ENCODE measurements at places on chromosomes 7 and 10. TPM values are rescaled to one million over a fixed set of nuclear protein-coding genes. Genes with fewer than 3 reads are reported as not detected.

DNA sequence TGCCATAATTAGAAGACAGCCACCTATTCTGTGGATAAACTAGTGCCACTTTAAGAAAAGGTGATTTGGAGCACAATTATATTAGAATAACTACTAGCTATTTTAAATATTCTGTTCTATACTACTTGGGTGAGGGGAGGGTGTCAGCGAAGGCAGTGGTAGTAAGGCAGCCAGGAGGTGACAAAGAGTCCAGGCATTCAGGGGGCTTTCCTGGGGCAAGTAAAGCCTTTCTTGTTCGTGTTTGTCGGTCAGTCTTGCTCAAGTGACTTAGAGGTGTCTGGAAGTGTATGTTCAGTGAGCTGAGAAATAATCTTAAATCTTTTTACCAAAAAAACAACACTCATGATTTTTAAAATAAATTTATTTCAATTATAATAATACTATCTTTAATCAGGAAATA lies 34.4 kb downstream of the ADD3 start:
- no peak for DNase-seq

The SSC4D gene
- total RNA-seq, result 1.4 TPM

- no peak for DNase-seq
Observed at GRCh38 chr10:29545122-29545521, 89.6 kb downstream of the SVIL start.

DNA sequence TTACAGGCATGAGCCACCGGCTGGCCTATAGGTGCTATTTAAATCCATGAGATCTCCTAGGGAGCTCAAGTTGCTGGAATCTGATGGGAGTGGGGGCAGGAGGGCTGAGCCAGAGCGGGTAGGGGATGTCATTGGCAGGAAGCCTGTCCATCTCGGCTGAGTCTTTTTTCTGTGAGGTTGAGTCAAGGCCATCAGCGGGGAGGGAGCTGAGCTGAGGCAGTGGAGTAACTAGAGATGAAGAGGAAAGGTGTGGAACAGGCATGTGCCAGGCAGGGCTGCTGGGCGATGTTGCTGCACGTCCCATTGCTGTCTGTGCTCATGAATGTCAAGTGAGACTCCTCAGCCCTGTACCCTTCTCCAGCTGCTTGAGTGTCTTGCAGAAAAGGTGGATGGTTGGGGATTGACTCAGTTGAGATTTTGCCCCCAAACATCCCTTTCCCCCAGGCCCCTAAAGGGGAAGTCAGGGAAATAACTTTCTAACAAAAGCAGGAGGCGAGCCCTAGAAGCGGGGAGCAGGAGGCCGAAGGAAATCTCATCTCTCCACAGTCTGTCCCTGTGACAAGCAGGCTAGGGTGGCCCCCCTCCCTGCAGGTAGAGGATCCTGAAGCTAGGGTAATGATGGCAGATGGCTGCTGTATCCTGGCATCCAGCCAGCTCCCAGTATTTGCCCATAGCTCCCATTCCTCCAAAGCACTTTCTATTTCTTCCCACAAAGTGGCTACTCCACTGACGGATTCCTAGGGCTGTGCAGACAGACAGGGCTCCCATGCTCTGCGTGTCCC lies 5.4 kb downstream of the ATP6V1F start:
- no peak for DNase-seq

DNA sequence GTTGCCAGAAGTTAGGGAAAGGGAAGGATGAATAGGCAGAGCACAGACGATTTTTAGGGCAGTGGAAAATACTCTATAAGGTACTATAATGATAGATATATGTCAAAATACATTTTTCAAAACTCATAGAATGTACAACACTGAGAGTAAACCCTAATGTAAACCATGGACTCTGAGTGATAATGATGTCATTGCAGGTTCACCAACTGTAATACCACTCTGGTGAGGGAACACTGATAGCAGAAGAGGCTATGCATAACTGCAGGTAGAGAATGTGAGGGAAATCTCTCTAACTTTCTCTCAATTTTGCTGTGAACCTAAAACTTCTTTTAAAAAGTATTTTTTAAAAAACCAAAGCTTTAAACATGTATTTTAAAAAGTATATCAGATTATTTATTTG lies 22.1 kb downstream of the POT1 start:
- no peak for DNase-seq

DNA sequence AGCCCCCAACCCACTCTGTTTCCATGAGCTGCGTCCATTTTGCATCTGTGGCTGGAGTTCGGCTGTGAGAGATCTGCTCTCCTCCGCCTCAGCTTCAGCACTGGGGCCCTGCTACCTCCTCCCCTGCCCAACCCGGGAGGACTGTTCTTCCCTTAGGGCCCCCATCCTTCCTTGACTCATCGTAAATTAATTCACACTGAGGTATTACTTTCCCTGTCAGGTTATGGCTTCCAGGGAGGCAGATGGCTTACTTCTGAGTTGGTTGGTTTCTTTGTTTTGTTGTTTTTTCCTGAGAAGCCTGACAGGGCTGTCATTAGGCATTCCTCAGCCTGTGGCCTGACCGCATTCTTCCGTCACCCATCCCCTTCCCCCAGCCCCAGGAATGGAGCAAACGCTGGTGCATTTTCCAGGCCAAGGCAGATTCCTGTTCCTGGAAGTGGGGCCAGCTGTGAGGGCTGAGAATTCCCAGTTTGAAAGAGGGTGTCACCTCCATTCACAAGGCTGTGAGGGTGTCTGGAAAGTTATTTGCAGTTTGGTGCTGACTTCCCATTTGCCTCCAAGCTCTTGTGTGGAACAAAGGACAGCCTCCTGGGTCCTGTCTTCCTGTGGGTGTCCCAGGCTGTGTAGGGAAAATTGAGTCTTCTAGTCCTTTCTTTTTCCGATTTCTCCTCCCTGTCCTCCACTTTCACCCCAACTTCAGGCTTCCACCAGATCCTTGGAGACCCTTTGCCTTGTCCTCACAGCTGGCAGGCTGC lies 11.7 kb downstream of the CPA5 start:
- no peak for DNase-seq

- no peak for DNase-seq
Observed at GRCh38 chr10:79268742-79269141, 78.5 kb upstream of the PPIF start.

DNA sequence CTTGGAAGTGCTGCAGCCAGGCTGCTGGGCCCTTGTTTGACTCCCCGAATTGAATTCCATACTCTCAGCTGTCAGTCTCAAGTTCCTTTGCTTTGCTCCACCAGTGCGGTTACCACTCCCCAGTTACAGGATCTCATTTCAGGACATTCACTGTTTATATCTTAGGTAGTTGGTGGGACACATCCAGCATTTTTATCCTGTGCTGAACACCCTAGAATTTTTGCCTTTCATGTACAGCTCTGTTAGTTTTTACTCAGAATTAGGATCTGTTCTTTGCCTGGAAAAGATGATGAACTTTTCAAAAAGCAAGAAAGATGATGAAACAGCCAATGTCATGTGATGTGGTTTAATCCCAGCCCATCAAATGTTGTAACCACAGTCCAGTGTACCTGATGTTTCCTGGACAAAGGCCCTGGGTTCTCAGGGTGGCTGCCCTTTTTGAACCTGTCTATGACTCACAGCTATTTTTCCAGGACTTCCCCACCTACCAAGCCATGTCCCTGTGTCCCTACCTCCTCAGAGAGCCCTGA lies 149.7 kb downstream of the NOC3L start:
- no peak for DNase-seq

DNA sequence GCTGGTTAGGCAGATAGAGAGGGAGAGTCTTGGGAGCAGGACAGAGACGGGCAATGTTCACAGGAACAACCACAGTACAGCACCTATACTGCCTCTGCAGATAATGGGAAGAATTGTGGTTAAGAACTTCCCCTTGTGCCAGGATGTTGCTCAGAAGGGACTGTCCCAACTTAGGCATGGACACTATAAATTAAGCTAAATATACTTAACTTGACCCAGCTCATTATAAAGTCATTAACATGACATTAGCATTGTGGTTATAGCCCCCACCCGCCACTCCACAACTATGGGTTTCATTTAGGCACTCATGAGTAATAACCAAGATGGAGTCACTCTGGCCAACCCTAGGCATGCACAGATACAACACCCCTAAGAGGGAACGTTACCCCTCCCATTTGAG lies 310.9 kb upstream of the NRG3 start:
- no peak for DNase-seq

DNA sequence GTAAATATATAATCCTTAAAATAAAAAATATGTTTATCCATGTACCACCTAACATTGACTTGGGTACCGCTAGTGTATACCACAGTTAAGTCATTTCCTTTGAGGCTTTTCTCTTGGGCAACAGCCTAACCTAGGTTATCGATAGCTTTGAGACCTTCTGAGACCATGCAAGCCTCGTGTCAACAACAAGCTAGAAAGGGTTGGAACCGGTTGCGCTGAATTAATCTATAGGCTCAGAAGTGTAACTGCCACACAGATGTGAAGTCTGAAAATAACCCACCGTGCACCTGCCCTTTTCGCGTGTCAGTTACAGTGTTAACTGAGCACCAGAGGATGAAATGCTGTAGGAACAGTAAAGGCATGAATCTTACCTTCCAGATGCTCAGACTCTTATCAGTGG lies 59.8 kb downstream of the ARID5B start:
- DNase-seq, result no peak

DNA sequence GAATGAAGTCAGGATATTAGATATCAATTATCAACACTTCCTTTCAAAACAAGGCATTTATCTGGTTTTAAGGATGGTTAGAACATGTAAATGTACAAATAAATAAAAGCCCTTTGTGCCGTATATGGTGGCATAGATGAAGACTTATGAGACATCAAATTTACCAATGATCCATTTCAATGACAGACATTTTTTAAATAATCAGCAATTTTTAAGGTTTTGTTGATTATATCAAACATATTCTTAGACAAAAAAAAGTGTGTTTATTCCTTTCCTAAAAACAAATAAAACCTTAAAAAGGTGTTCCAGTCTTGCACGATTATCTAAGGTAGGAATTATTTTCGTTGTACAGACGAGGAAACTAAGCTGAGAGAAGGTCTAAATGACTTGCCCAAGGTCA lies 13.8 kb downstream of the APBB1IP start:
- DNase-seq, result no peak

The GPER1 gene
- 1.8 TPM for total RNA-seq

GRCh38 chr10:1527951-1528350 lies 209.4 kb downstream of the ADARB2 start:
- no peak for DNase-seq

The ZSCAN21 gene
- 7.8 TPM for total RNA-seq

GRCh38 chr10:24718031-24718855 lies 5.4 kb downstream of the ARHGAP21 start:
- DNase-seq, result no peak

The LIPK gene
- not detected for total RNA-seq

DNA sequence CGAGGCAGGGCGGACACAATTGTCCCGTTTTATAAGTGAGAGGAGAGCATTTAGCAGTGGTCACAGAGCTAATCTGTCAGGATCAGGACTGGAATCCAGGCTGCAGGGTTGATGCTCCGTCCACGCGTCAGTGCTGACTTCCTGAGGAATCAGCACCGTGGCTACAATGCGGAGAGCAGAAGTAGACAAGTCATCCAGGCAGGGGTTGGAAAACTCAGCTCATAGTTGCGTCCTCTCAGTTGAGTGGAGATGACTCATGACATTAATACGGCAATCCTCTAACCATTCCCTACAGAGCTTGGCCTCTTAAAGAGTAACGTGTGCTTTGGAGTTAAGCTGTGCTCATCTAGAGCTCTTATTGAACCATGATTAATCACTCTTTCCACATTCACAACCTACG lies 17.1 kb upstream of the HTR5A start:
- no peak for DNase-seq

The CALHM1 gene
- not detected for total RNA-seq

DNA sequence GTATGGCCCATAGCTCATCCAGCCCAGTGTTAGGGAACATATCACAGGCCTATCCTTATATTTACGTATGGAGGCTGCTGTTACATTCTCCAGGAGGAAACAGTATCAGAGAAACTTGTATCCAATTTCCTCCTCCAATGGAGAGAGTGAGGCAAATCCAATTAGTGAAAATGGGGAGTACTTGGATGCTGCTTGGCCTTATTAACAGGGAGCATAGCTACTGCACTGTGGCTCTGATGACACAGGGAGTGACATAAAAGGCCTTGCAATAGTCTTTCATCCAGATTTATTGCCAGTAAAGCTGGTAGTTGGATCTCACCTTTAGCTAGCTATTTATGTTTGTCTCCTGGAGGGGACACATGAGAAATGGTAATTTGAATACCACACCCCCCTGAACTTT lies 313.2 kb upstream of the MTPN start:
- no peak for DNase-seq

The CALCR gene
- not detected for total RNA-seq

DNA sequence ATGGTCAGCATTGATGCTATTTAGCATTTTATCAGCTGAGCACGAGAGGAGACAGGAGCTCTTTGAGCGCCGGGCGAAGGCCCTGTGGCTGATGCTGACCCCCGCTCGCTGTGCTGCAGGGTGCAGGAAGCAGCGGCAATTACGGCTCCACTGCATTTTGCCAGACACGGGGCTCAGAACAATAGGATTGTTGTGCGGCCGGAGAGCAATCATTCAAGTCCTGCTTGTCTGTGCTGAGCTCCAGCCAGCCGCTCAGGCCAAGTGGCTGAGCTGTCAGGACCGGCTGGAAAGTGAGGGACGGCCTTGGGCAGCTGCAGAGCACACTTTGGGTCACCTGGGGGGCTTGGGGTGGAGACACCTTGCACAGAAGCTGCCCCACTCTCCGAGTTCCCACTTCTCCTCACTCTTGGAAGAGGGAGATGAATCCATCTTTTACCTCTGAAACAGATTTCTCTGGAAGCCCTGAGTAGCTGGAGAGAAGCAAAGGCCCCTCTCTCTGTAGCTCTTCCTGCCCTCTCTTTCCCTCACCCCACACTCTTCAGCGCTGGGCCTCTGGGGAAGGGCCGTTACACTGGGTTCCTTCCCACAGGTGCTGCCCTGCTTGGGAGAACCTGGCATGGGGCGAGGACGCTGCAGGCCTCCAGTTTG lies 17.3 kb upstream of the ADARB2 start:
- DNase-seq, result no peak
